Brain pericyte (primary cell): ENCODE measurements at places on chromosomes 16 and 17.

- DNase-seq, result no peak
Measured at GRCh38 chr17:82816358-82816757, 23.5 kb downstream of the ZNF750 start.

- no peak for DNase-seq
Measured at GRCh38 chr16:86158688-86159360, 259.9 kb downstream of the IRF8 start.

GRCh38 chr16:85615852-85616606 is 2.9 kb downstream of the GSE1 start:
- DNase-seq, result no peak

- no peak for DNase-seq
Measured at GRCh38 chr17:51224402-51225262, 35.2 kb downstream of the MBTD1 start.

- no peak for DNase-seq
Measured at GRCh38 chr16:69049146-69049545, 56.3 kb upstream of the HAS3 start.

GRCh38 chr17:55911186-55911585 is 160.3 kb downstream of the PCTP start:
- no peak for DNase-seq

DNA sequence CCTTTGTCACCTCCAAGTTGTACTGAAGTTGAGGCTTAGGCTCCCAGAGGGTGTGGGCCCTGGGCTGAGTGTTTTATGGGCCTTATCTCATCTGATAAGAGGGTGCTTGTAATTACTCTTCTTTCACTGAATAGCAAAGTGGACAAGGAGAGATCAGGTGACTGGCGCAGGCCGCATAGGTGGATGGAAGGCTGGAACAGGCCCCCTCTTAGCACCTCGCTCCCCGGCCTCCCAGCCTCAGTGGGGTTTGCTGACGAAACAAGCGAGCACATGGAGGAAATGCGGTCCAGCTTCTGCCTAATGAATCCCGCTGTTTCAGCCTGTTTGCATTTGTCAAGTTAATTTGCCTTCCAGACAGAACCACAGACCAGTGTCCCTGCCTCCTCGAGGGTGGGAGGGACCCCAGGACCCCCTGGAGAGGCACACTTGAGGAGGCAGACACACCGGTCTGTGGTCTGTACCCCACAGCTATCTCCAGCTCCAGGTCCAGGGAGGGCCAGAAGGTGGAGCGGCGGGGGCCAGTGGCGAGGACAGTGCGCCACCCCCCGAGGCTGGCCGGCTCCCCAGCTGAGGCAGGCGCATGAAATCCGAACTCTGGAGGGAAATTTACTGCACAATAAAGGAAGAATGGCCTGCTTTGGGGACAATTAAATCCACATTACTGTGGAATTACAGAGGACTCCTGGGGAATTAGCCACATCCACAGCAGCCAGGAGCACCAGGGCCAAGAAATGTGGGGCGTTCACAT is 123.4 kb downstream of the NTN1 start:
- no peak for DNase-seq

DNA sequence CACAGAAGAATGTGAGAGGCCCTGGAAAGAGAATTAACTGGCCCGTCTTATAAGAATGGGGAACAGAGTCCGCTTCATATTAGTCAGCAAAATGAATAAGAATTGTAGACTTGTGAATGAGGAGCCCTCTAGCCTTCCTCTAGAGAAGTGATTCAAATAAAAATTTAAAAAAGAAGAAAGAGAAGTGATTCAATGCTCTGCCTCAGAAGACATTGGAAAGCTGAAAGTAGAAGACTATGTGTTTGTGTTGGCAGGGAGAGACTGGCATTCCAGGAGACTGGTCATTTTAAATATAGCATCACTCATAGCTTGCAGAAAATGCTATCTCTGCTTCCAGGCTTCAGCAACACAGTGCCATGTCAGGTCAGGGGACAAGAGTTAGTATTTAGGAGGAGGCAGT is 190.6 kb upstream of the HS3ST3A1 start:
- DNase-seq, result no peak
